ENCODE measurements at places on chromosomes 13 and 19.

DNA sequence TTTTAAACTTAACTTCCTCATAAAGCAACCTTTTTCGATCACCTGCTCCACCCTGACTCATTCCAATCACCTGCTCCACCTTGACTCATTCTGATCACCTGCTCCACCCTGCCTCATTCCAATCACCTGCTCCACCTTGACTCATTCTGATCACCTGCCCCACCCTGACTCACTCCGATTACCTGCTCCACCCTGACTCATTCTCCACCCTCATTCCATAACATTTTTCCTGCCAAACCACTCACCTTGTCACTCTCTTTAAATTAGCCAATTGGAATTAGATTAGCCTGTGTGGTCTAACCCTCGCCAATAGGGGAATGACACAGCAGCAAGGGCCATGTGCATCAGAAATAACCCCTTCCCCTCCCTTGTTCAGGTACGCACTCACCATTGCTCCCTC, 31.9 kb upstream of the ZNF83 start:
- DNase-seq, result no peak

GRCh38 chr13:42792154-42792553, 10.8 kb downstream of the FAM216B start:
- DNase-seq, result no peak

DNA sequence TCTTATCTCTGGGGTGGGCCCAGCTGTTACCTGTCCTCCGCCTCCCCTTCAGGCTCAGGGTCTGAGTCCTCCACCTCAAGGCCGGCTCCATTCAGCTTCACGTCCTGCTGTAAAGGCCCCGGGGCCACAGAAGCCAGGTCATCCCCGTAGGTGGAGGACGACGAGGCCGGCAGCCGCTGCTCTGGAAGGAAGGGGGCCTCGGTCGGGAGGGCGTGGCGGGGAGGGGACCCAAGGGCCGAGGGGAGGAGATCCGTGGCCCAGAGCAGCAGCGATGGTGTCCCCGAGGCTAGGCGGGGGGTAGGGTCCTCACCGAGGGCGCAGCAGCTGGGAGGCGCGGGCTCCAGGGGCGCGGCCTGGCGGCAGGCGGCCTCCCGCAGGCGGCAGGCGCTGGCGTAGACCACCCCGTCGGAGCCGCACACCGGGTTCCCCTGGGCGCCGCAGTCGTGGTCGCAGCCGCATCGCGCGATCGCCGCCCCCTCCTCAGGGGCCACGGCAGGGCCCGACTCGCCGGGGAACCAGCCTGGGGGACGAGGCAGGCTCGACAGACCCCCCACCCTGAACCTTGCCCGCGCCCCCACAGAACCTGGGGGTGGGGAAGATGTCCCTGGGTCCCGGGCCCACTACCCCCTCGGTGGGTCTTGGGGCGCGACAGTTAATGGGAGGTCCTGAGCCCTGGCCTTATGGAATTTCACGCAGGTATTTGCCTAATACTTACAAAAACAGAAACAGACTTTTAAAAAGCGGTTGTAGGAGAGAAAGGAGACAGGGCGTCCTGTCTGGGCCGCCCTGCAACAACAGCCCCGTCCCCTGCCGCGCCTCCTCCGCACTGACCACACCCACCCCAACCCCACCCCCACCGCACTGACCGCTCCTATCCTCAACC, 7.6 kb downstream of the F2RL3 start:
- DNase-seq, result no peak

DNA sequence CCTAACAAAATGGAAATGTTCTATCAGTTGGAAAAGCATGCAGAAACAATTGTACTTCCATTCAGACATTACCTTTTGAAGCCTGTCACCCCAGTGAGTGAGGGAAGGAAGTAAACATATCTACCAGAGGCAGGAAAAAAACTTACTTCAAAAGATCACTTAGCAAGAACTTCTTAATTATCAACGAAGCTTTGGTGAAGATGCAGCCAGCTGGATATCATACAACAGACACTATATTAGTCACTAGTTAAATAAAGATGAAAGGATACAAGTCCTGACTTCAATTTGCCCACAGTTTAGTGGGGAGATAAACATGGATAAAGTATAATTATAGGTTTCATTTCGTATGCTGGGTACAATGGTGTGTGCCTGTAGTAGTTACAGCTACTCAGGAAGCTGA, 148.8 kb downstream of the TNFRSF19 start:
- no peak for DNase-seq

DNA sequence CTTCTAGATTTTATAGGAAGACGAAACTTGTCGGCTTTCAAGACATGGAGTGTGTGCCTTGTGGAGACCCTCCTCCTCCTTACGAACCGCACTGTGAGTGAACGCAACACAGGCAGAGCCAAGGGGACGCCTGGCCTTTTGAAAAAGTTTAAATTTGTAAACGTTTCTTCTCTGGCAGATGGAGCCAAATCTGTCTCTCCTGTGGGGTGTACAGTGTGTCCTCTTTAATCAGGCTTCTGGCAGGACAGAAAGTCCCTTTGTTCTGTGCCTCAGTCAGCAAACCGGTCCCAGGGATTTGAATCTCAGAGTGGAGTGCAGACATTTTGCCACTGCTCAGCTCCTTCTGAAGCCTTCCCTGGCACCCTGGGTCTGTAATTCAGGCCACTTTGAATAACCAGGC, 56.5 kb downstream of the TNFRSF19 start:
- DNase-seq, result no peak

DNA sequence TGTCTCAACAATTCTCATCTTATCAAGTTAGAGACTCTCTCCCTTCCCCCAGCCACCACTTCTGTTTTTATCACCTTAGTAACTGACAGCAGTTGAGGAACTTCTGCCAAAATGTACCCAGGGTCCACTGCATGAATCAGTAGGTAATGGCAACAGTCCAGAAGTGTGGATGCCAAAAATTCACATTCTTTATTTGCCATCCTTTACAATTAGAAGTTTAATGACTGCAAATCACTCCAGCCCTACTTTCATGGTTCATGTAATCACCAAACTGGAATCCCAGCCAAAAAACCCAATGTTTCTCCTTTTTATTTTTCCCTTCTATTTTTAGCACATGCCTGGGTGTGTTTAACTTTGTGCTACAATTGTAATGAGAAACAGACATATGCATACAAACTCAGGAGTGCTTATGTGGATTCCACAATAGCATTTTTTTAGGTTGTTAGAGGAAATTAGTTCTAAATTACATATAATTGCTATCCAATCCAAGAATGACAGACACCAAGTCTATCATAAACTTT, 243.5 kb downstream of the RGCC start:
- no peak for DNase-seq

- DNase-seq, result no peak
Observed at GRCh38 chr19:1744822-1745563, 8.3 kb upstream of the ONECUT3 start.

- no peak for DNase-seq
Observed at GRCh38 chr13:83281654-83282053, 600.6 kb downstream of the SLITRK1 start.

- no peak for DNase-seq
Observed at GRCh38 chr13:75945841-75946482, 309.8 kb downstream of the LMO7 start.

GRCh38 chr13:101773062-101773461, 320.6 kb downstream of the ITGBL1 start:
- DNase-seq, result no peak

- no peak for DNase-seq
Observed at GRCh38 chr19:34118879-34119748, 53.2 kb upstream of the LSM14A start.

DNA sequence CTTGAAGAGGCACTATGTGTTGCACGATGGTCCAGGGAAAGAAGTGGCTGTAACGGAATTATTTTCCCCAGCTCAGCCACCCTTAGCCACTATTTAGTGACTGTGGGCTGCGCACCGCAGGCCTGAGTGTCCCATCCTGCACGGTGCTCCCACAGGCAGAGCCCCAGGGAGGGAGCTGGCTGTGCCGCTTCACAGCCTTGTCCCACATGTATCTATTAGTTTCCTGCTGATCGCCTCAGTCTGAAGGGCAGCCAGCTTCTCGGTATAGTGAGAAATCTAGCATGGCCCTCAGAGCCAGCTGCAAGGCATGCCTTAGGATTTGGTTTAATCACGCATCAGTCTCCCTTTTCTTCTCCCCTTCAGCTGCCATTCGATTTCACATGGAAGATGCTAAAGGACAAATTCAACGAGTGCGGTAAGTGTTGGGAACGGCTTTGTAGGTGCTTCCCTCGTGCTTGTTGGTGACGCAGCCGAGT, 15.7 kb downstream of the PRAM1 start:
- no peak for DNase-seq

GRCh38 chr19:44627631-44628030, 14.3 kb downstream of the IGSF23 start:
- no peak for DNase-seq

DNA sequence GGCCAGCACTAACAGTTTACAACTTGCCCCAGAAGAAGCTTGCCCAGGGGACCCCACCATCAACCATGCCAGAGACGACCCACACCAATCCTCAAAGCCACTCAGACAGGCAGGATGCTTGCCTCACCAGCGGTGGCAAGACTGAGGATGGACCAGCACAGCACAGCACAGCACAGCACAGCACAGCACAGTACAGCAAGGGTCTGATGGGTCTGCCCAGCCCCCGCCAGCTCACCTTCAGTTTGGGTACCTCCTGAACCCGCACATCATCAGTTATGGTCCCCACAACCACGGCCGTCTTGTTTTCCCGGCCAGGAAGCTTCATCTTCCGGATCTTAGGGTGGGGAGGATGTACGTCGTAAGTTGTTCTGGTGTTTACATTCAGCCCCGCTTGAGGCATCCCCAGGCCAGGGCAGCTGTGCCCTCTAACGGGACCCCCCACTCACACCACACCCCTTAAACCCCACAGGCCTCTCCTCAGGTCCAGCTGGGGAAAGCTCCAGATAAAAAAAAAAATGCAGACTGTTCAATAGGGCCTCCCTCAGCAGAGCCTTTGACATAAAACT, 1.7 kb upstream of the FAM83E start:
- no peak for DNase-seq

- no peak for DNase-seq
Observed at GRCh38 chr13:89204435-89204834, 1533.3 kb downstream of the SLITRK5 start.

- no peak for DNase-seq
Observed at GRCh38 chr13:111470933-111471332, 150.5 kb downstream of the TEX29 start.

DNA sequence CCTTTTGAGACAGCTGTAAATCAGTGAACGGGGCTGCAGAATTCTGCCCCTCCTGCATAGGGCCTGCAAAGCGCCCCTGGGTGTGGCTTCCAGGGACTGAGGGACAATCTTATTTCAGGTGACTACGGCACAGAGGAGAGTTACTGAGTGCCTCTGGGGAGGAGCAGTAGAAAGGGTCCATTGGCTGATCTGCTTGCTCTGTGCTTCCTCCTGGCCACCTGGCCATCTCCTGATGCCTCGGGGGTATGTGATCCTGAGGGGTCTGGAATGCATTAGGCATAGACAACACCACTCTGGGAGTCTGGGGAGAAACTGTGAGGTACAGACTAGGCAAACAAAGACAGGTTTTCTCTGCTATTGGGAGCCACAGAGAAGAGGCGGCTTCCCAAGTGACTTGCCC, 2.8 kb downstream of the KCTD15 start:
- no peak for DNase-seq

DNA sequence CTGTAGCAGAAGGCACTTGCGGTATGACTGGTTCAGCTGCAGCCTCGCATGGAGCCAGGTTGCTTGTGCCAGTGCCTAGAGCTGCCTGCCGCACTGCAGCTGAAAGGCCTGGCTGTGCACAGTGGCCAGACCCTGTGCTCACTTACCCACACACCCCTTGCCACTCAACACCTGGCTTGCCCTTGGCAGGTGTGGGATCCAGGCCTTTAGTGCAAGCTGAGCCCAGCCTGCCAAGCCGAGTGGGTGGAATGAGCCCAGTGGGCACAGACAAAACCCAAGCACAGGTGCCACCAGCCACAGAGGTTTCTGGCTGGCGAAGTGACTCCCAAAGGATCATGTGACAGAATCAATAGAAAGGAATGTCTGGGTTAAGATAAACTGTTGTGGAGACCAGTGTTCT, 19.5 kb downstream of the LIG4 start:
- DNase-seq, result no peak

DNA sequence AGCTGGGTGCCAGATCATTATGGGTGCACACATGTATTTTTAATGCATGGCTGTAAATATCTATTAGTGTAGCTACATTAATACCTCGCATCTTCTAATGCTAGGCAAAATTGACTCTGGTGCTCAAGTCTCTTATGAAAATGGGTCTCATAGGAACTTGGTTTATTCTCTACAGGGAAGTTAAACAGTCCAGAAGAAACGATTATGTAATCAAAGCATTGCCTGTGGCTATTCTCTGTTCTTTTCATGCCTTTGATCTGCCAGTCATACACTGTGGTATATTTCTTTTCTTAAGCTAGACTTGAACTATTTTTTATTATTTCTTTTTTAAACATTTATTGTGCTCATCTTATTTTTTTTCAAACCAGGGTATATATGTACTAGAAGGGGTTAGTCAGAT, 1015.0 kb downstream of the SLITRK1 start:
- DNase-seq, result no peak

- DNase-seq, result no peak
Observed at GRCh38 chr13:47661076-47661475, 340.0 kb downstream of the SUCLA2 start.

- DNase-seq, result no peak
Observed at GRCh38 chr13:77896536-77896935, 22.1 kb downstream of the EDNRB start.

DNA sequence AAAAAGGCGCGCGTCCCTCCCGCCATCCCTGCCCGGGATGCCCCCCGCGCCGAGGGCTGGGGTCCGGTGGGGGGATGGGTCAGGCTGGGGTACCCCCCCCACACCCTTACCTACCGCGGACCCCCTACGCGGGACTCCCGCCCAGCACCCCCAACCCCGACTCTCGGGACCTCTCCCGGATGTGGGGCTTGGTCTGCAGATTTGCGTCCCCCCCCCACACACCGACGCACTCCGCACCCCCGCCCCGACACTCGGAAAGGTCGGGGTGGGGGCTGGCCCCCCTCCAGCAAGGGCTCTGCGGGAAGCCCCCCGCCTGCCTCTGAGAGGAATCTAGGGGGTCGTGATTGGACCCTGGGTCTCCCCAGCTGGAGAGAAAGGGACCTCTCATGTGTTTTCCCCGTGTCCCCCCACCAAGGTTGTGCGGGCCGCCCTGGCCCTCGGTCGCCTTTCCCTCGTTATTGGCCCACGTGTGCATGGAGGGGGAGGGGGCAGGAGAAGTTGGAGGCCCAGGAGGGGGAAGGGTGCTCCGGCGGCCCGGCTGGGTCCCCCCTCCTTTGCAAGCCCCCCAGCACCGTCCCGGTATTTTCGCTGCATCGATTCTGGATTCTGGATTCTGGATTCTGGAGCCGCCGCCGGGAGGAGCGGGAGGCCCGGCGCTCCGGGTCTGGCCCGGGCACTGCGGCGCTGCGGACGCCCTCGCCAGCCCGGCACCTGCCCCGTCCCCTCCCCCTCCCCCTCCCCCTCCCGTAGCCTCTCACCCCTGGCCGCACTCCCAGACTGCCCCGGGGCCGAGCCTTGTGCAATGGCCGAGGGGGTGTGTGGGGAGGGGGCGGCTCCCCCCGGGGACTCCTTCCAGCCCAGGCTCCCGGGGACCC, 607 bp downstream of the NFIC start:
- no peak for DNase-seq

GRCh38 chr13:34044041-34044440, 226.1 kb downstream of the RFC3 start:
- no peak for DNase-seq

GRCh38 chr13:111658145-111659100, 338.0 kb downstream of the TEX29 start:
- DNase-seq, result peak; percentile 46

All from occipital lobe (tissue), 3 donors.